Gastroesophageal sphincter (tissue), 4 donors: ENCODE measurements at places on chromosomes 4 and X.

DNA sequence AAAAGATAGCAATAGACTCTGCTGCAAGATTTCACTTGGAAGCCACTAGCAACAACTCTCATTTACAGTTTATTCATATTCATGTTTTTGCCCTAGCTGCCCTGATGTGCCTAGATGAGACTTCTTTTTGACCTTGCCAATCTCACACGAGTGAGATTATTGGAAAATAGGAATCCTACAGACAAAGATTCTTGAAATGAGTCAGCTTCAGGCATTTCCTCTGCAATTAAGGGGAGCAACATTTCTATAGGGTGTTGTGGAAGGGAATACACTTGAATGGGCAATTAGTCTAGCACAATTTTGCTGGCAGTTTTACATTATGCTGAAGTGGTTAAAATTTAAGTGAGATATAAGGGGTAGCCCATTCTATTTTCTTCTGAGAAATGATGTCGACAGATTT is 217.0 kb upstream of the FAT4 start:
- no peak for ATAC-seq

GRCh38 chr4:26510334-26510964 is 20.2 kb upstream of the CCKAR start:
- ATAC-seq = no peak

- no peak for ATAC-seq
Observed at GRCh38 chr4:169571435-169571834, 40.9 kb downstream of the NEK1 start.

DNA sequence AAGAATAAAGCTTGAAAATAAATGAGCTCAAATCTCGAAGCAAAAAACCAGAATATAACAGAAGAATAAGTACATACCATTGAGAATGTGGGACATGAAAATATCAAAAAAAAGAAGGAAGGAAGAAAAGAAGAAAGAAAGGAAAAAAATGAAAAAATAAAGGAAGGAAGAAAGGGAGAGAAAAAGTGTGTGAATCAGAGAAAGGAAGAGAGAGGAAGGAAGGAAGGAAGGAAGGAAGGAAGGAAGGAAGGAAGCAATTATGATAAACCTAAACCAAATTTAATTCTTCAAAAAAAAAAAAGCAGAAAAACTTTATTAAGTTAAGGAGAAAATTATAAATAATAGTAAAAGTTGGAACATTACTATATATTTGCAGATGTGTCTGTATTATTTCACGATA is 949.8 kb downstream of the NLGN4X start:
- ATAC-seq = no peak

DNA sequence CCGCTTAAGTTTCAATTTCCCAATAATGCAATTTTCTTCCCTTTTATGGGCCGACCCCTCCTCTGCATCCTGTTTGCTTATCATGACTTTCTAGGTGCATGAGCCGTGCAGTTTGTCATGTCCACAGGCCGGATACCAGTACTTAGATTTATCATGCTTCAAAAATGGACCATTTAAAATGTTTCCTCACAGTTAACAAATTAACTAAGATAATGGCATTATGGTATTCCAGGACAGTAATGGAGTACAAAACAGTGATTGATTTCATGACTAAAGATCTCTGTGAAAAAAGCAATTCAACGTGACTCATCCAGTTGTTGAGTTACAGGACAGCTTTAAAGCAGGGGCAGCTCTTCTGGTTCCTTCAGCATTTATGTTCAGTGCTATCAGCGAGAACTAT is 23.0 kb downstream of the SNX25 start:
- ATAC-seq = no peak

DNA sequence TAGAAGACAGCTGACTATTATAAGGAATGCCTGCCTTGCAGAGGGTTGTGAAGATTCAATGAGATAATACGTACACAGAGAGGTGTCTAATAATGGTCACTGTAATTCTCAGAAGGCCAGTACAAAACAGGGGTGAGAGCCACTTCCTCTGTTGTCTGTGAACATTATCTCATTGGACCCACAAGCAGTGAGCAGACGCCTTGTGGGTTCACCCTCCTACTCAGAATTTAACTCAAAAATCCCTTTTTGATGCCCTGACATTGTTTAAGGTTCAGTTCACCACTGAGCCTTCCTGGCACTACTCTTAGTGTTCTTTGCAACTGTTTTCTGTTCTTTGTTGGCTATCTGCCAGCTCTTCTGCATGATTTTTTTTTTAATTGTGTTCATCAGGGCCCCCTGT is 467.4 kb downstream of the BCOR start:
- ATAC-seq = no peak

GRCh38 chrX:130975947-130976346 is 72.9 kb upstream of the ENOX2 start:
- ATAC-seq = no peak

- no peak for ATAC-seq
Observed at GRCh38 chrX:87489071-87489470, 28.5 kb upstream of the KLHL4 start.

DNA sequence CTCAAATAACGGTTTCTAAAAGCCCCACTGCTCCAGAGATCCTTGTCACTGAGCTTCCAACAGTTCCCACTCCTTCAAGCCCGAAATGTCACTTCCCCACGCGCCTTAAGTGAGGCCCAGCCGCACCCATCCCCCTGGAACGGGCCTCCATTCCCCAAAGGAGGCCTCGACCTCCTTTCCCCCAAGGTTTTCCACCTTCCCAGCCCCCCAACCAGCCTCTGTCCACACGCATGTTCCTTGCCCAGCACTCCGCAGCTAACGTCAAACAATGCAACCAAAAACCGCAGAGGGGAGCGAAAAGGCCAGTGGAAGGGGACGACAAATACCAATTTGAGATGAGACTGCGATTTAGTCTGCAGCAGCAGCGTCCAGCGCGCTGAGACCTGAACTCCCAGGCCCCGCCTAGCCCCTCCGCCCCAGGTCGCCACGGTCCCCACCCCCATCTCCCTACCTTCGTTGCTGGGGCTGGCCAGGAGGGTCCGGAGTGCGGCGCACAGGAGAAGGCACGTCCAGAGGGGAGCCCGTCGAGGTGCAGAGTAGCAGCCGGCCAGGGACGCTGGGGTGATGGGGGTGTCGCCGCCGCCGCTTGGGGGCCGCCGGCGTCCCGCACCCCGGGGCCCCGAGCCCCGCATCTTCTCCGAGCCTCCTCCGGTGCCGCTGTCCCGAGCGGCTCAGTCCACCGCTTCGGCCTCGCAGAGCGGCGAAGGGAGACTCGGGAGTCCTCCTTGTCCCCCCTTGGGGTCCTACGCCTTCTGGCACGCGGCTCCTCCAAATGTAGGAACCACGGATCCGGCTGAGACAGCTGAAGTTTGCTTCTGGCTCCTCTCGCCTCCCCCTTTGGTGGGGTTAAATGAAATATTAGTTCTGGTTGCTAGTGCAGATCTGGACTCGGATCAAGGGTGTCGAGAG is 924 bp downstream of the EPHA5 start:
- ATAC-seq = no peak

DNA sequence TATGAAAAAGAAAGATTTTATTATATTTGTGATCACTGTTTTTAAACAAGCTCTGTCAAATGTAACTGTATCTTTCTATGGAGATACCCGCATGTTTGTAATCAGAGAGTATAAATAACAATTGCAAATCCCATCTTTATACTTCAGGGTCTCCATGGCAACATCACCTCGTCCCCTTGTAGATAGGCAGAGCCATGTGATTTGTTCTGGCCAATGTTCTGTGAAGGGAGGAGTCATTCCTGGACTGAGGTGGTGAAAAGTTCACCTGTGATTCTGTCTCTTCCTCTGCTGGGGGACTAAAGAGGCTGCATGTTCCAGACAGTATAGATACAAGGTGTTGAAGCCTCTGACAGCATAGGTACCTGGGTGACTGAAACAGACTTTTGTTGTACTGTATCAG is 45.6 kb upstream of the MED14 start:
- ATAC-seq = no peak

GRCh38 chrX:13253223-13253622 is 66.6 kb downstream of the ATXN3L start:
- no peak for ATAC-seq

DNA sequence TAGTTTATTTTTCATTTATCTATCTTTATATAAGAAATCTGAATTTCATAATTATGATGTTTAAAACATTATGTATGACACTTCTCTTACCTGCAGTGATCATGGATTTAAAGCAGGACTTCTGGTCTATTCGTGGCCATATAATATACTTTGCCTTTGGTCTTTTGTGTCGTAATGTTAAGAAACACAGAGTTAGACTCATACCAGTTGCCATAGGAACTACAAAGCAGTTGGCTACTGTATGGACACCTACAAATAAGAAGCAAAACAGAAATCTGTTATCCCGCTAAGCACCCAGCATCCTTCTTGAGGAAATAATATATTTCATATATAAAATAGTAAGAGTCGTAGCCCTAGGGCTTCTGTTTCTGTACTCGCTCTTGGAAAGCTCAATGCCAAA is 4.3 kb downstream of the SEPSECS start:
- ATAC-seq = no peak

DNA sequence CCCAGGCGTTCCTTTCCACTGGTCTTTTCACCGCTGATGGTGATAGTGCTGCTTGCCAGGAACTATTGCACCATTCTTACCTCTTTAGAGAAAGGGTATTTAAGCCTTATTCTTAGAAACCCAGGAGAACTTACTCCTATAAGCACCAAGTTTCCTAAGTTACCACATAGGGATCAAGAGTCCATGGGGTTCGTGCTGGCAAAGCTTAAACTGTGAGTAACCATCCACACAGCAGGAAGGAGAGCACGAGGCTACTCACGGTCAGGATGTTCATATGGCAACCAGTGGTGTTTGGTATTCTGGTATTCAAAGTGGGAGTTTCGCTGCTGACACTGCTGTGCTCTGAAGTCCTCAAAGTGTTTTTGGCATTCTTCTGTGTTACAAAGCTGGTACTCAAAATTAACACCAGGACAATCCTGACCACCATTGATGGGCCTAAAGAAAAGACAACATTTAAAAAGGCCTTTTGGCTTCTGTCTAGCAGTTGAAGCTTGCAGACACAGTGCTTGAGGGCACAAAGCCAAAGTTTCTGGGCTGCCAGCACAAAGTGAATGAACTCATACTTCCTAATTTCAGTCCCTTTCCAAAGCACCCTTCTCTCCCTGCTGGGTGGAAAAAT is 256.9 kb downstream of the ADAMTS3 start:
- ATAC-seq = peak; percentile 92

DNA sequence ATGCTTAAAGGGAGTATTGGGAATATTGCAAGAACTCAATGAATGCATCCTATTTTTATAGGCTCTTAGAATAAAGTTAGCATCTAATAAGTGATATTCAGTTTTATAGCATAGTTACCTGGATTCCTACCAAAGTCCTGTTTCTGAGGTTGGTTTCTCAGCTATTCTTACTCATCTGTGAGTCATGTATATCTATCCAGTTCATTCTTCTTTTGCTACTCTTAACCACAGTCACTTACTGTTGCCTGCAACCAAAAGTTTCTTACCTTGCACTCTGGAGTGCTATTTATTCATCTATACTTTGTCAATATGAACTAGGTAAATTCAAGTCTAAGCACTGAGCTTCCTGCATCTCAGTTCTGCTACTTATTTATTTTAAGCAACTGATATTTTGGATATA is 322.5 kb downstream of the HS3ST1 start:
- no peak for ATAC-seq

DNA sequence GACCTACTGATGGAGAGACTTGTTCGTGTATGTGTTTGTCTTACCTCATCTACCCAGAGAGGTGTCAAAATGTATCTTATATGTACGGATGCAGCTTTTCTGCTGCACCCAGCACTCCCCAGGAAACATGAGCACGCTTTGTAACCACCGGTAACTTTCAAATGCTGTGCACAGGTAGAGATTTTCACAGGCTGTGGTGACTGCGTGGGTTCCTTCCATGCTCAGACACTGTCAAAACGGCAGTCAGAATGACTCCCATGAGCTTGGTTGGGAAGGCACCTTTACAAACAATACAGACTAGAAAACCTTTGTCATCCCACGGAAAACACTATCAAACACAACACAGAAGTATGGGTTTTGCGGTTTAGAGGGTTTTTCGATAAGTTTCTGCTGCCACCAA is 28.2 kb downstream of the F11 start:
- ATAC-seq = no peak

- no peak for ATAC-seq
Observed at GRCh38 chr4:155904331-155904730, 835 bp downstream of the TDO2 start.

DNA sequence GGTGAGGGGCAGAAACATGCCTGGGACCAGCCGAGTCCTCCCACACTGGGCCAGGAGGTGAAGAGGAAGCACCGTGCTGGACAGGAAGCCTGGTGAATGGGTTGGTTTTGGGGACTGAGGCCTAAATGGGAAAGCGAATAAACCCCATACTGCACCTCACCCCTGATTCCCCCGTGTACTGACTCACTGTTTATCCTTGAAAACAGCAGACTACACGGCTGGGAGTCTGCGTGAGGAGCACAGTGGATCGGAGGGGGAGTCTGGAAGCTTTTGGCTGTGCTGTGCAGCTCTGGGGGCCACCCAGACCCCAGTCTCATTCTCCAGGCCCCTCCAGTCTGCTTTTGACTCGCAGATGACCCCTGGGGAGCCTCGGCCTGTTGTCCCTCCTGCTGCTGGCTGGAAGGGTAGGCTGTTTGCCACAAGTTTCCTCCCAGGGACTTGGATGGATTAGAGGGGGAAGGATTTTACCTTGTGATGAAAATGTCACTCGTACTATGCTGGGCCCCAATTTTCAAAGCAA is 90.0 kb downstream of the PSAPL1 start:
- no peak for ATAC-seq

GRCh38 chrX:63934791-63935190 is 149.8 kb upstream of the ARHGEF9 start:
- ATAC-seq = no peak

- ATAC-seq = no peak
Observed at GRCh38 chr4:99564921-99565320, 1.1 kb upstream of the TRMT10A start.

GRCh38 chr4:13640149-13640940 is 12.8 kb upstream of the BOD1L1 start:
- no peak for ATAC-seq

- ATAC-seq = no peak
Observed at GRCh38 chr4:112518675-112519074, 2.7 kb upstream of the NEUROG2 start.

- ATAC-seq = no peak
Observed at GRCh38 chr4:10205223-10205622, 88.6 kb upstream of the WDR1 start.

DNA sequence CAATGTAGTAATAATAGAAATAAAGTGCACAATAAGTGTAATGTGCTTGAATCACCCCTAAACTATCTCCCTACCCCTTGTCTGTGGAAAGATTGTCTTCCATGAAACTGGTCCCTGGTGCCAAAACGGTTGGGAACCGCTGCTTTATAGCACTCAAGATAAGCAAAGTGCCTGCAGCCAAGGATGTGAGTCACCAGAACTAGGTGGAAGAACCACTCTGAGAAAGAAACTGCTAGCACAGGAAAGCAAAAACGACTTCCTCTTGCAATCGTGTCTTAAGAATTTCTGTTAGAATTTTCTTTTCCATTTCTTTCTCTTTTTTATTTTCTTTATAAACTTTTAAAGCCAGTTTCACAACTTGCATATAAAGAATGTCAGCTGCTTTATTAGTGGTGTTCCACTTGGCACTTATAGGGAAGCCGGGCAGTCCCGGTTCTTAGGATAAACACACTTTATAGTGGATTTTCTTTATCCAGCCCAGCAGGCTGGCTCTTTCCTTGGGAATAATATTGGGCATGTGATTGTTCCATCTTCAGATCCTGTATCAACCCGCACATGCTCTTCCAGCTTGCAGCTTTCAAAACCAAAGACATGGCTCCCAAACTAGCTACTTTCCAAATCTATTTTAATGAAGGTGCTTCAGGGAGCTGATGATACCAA is 32.3 kb upstream of the CXCL8 start:
- no peak for ATAC-seq
